Stimulated activated CD4-positive, alpha-beta T cell treated with anti-CD3 and anti-CD28 coated beads, TNF-alpha, amount 100 ng/mL, for 4 hours (primary cell): ENCODE measurements at places on chromosomes 12 and 14.

DNA sequence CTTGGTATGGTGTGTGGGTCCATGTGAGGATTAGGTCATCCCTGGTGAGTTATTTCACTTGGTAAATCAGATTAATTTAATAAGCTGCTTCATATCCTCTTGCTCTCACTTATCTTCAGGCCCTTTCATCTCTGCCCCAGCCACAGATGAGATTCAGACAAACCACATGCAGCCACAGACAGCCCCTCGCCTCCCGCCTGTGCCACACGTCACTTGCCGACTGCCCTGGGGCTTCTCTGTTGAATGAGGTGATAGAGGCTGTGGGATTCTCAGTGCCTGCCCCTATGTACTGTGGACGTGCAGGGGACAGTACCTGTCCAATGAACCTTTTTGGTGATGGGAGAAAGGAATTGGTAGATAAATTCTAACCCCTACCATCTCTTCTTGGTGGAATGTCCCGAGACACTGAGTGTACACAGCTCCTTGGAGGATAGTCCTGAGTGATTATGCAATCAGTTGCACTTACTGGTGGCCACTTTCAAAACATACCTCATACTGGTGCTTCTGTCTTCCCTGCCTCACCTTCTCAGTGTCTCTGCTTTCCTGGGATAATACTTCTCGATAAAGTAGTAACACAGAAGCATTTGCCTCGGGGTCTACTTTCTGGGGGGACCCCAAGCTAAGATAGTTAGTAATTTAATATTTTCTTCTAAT is 248.7 kb downstream of the TTC6 start:
- DNase-seq: no peak

- DNase-seq: no peak
Measured at GRCh38 chr12:58596381-58596780, 323.9 kb downstream of the LRIG3 start.

DNA sequence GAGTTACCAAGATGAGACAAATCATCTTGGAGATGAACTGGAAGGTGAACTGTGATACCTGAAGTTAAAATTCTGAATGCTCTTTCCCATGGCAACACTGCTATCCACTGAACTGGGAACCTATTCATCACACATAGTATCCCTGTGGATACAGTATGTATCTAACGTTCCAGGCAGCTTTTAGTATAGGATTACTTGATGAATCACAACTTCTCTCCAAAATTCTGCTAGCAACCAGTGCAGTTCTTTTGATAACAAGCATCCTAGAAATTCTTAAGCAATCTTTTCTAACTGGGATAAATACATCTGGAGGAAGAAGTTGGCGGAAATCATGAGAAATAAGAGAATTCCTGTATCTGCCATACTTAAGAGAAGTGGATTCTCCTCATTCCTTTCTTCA is 66.4 kb downstream of the PAWR start:
- DNase-seq: no peak

DNA sequence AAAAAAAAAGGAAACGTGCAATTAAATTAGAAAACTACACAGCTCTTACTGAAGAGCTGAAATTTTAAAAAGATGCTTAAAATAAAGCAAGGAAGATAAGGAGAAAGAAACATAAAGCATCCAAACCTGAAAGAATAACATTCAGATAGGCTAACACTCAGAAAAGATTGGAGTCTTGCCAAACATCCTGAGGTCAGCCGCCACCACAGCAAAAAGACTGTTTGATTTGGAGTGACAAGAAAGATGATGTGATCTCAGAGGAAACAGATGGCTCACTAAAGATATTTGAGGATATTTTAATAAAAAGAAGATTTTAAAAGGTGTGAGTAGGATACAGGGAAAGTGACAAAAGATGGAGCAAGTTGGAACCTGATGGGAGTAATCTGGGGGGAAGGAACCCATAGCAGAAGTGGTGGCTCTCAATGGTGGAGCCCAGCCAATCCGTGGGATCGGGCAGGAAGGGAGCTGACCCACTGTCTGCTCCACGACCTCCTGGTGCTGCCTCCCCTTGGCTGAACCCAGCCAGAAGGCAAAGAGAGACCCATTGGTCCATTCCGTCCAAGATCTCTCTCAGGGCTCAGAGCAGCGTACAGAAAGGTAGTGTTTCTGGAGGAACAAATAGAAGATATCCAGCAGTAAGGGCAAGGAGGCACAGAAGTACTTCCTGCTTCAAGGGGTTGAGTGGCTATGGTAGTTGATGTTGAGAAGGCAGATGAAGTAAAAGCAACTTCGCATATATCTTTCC is 469.6 kb downstream of the RGS6 start:
- no peak for DNase-seq

GRCh38 chr12:60262378-60262777 is 666.5 kb downstream of the SLC16A7 start:
- DNase-seq: no peak

DNA sequence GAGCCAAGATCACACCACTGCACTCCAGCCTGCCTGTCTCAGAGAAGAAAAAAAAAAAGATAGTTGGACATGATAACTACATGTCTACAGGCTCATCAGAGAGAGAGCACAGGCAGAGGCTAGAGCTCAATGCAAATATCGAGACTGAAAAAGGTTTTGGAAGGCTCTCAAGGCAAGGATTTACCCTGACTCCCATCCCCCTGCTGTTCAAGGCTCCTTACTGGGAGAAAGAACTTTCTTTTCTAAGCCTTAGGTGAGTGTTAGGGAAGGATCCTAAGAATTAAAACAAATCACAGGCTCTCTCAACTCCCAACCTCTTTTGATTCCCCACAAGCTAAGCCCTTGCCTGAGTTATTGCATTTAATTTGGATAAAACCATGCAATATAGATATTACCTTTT is 525.1 kb downstream of the DIO2 start:
- DNase-seq: no peak

DNA sequence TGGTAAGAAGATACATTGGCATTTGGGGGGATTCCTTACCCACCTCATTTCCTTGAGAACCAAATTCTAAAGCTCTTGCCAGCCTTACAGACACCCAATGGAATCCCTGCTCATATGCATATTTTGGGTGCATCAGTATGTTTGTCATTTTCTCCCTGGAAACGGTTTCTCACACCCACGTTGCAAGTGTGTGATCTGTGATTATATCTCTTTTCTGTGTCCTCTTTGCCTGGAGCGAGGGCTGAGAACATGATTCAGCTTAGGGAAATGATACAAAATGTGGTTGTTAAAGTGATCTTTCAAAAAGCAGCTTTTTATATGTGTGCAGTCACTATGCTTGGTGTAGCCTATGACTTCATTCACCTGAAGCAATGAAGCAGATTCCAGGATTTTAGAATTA is 52.0 kb downstream of the KCNMB4 start:
- DNase-seq: no peak

GRCh38 chr12:2008677-2009076 is 4.4 kb upstream of the DCP1B start:
- DNase-seq: no peak

DNA sequence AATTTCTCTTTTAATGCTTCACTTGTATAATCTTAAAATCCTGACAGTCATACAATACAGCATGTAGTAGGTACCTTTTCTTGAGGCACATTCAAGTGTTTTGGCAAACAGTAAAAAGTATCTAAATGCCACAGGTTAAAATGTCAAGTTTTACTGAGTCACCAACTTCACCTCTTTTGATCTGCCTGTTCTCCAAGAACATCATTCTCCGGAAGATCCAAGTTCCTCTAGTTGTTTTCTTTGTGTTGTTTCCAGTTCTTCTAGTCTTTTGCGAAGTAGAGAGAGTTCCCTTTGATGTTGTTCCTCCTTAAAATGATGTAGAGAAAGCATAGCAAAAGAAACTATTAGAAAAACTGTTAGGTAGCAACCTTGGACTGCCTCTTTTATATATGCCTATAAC is 151.1 kb downstream of the CEP83 start:
- DNase-seq: no peak

DNA sequence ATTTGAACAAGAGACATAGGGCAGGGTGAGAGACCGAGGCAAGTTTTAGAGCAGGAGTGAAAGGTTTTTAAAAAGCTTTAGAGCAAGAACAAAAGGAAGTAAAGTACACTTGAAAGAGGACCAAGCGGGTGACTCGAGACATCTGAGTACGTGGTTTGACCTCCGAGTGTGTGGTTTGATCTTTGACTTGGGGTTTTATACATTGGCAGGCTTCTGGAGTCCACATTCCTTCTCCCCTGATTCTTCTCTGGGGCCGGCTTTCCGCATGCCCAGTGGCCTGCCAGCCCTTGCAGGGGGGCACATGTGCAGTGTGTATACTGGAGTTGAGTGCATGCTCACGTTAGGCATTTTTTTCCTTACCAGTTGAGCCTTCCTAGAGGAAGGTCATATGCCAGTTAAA is 96.3 kb downstream of the SLC15A4 start:
- no peak for DNase-seq

DNA sequence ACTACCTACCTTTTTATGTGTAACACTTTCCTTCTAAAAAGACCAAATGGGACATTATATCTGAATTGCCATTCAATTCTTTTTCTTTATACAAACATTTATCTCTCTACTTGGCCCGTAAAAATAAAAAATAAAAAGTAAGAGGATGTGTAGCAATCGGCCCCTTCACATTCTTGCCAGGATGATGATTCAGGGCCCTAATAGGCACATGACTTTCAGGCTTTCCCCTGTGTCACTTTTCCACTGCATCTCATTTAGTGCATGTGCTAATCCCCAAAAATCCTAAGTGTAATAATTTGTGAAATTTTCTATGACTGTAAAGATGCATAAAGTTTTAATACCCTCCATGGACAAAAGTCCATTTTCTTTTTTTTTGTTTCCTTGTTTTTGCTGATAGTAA is 23.0 kb upstream of the ATP2B1 start:
- DNase-seq: no peak

DNA sequence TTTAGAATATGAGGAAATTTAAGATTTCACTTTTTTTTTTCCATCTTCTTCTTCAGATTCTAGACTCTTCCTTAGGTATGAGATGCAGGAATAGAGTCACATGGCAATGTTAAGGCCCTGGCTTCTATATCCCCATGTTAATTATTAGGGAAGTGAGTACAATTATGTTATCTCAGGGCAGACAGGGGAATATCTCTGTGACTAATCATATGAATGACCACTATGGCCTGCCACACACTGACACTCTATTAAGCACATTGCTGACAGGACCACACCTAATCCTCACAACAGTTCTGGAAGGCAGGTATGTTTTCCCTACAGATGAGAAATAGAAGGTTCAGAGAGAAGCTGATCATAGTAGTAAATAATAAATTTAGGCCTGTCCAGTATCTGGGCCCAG is 69.4 kb upstream of the PTPRQ start:
- DNase-seq: no peak

- no peak for DNase-seq
Measured at GRCh38 chr12:16112612-16113560, 164.6 kb downstream of the SLC15A5 start.

- DNase-seq: no peak
Measured at GRCh38 chr12:120331390-120331789, 3.8 kb upstream of the PLA2G1B start.

- DNase-seq: no peak
Measured at GRCh38 chr12:132640936-132641335, 22.4 kb downstream of the P2RX2 start.

- no peak for DNase-seq
Measured at GRCh38 chr12:9869307-9870161, at the start of gene CLEC2B. CLEC2B (minus strand) TSS chr12:9869354.

DNA sequence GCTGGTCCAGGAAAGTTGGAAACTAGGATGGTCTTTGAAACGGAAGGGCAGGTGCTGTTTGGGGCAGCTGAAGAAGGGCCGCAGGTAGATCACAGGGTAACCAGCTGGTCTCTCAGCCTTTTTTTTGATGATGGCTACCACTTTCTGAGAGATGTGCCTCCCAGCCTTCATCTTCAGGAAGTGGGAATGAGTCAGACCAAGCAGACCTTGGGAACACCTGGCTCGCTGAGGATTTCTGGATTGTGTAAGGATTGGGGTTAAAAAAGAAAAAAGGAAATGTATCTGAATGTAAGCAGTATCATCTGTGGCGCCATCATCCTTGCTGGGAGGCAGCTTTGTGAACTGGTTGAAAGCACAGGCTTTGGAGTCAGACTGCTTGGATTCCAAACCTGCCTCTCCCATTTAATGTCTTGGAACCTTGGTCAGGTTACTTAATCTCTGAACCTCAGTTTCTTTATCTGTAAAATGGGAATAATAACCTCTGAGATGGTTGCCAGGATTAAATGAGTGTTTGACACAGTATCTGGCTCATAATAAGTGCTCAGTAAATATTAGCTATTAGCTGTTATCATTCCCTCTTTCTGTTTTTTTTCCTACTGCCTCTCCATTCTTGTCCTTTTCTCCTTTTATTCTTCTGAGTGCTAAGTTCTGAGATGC is 1.7 kb downstream of the PRPF40B start:
- DNase-seq: no peak

GRCh38 chr12:111842556-111843396 is 748 bp downstream of the MAPKAPK5 start:
- peak; percentile 10 for DNase-seq

DNA sequence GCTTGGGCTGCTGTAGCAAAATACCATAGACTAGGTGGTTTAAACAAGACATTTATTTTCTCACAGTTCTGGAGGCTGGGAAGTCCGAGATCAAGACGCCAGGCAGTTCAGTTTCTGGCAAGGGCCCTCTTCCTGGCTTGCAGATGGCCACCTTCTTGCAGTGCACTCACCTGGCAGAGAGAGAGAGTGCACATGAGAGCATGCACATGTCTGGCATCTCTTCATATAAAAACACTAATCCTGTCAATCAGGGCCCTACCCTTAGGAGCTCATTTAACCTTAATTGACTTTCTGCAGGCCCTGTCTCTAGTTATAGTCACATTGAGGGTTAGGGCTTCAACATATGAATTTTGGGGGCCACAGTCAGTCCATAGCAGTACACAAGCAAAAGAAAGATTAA is 12.4 kb upstream of the EVL start:
- DNase-seq: no peak

- DNase-seq: no peak
Measured at GRCh38 chr12:86931714-86932113, 675.5 kb upstream of the MGAT4C start.

DNA sequence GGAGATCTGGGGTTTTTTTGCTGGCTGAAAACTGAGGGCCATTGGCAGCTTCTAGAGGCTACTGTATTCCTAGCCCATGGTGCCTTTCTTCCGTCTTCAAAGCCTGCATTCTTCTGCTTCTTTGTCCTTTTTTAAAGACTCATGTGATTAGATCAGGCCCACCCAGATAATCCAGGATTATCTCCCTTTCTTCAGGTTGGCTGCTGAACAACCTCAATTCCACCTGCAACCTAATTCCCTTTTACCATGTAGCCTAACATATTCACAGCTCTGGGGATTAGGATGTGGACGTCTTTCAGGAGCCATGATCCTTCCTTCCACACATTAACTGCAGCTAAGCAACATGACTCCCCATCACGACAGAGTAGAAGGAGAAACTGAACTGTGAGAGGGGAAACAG is 985.5 kb downstream of the DIO2 start:
- DNase-seq: no peak

GRCh38 chr12:46788072-46788887 is 37.5 kb downstream of the SLC38A4 start:
- DNase-seq: no peak

DNA sequence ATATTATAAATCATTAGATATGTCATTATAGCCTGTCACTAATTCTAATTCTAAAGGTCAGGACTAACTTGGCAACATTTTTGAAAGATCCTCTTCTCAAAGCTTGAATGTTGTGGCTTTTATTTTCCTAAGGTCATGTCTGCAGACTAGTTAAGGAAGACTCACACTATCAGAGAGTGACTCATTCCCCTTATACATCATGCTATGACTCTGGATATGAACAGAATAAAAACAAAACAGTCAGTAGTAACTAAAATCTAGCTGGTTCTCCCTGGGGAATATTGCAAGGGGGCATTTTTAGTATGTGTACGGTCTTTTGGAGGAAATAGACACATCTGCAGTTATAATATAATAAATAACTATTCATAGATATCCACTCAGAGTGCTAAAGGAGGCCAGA is 170.6 kb downstream of the SLC2A13 start:
- no peak for DNase-seq
